Keratinocyte (primary cell): ENCODE measurements at places on chromosomes 7 and 10. TPM values are rescaled to one million over a fixed set of nuclear protein-coding genes. Genes with fewer than 3 reads are reported as not detected.

Gene NOD1
- polyA plus RNA-seq, result 3.4 to 4.3 TPM (median 3.9 TPM) in 3 replicates

Gene NKX2-3
- polyA plus RNA-seq, result not detected in 3 replicates

Gene HMX2
- not detected in 3 replicates for polyA plus RNA-seq

Gene DNAJC12
- polyA plus RNA-seq, result 0.31 to 0.45 TPM (median 0.31 TPM) in 3 replicates

Gene FERD3L
- not detected in 3 replicates for polyA plus RNA-seq

Gene OPN4
- polyA plus RNA-seq, result not detected in 3 replicates
